ENCODE measurements at places on chromosomes 1 and 21. TPM values are rescaled to one million over a fixed set of nuclear protein-coding genes. Genes with fewer than 3 reads are reported as not detected.

LAMC2 gene
- 71.0 TPM for total RNA-seq

TEX38 gene
- total RNA-seq, result not detected

E2F2 gene
- total RNA-seq, result 2.8 TPM

TACSTD2 gene
- total RNA-seq, result 33.0 TPM

FHL3 gene
- 11.7 TPM for total RNA-seq

LAMB3 gene
- total RNA-seq, result 4.6 TPM
